Bladder microvascular endothelial cell (primary cell): ENCODE measurements at places on chromosomes 5 and 9. TPM values are rescaled to one million over a fixed set of nuclear protein-coding genes. Genes with fewer than 3 reads are reported as not detected.

Gene PRRX2
- total RNA-seq = 0.16 TPM in 1 of 2 replicates, not detected in the other

Gene FOXD4
- total RNA-seq = under 0.01 and 0.25 TPM in 2 replicates

Gene NINJ1
- 25.7 and 58.1 TPM in 2 replicates for total RNA-seq

Gene NUP188
- total RNA-seq = 38.5 and 105 TPM in 2 replicates

Gene FANCG
- total RNA-seq = 20.6 and 22.7 TPM in 2 replicates

Gene SLC34A3
- not detected in 2 replicates for total RNA-seq

Gene PCDHGB6
- 1.6 and 3.9 TPM in 2 replicates for total RNA-seq

Gene IRX1
- total RNA-seq = not detected in 2 replicates

Gene TRIM36
- 0.38 and 0.49 TPM in 2 replicates for total RNA-seq

Gene AK8
- total RNA-seq = 0.06 and 0.16 TPM in 2 replicates

Gene MYMK
- not detected in 2 replicates for total RNA-seq

Gene RNF20
- total RNA-seq = 17.3 and 37.6 TPM in 2 replicates

Gene RNF180
- total RNA-seq = 2.3 and 3.1 TPM in 2 replicates

Gene LRRC14B
- not detected in 2 replicates for total RNA-seq

Gene CSF2
- 0.81 and 1.3 TPM in 2 replicates for total RNA-seq
